ENCODE measurements at places on chromosomes 4 and X.

GRCh38 chrX:113389846-113390245 is 549.2 kb upstream of the AMOT start:
- DNase-seq = no peak

- no peak for DNase-seq
Measured at GRCh38 chrX:9308426-9308825, 156.4 kb upstream of the TBL1X start.

DNA sequence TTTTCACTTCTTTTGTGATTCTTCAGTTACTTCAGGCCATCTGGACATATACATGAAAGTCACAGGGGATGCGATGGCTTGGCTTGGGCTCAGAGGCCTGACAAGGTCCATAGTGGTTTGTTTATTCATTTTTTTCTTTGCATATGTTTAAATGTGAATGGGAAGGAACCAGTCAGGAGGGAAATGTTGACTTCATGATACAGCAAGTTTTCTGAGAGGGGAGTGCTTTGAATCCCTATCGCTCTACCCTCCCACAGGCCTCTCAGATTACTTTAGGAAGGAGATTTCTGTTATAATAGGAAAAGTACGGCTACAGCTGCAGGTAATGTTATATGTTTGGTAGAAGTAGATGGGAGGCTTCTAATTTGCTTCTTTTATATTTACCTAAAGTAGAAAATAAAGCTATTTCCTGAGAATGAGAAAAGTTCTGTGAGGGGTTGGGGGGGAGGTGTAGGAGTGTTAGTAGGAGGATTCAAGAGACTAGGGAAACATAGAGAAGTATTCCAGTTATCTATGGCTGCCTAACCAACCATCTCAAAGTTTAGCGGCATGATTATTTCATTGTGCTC is 322.9 kb downstream of the RAPGEF2 start:
- no peak for DNase-seq

DNA sequence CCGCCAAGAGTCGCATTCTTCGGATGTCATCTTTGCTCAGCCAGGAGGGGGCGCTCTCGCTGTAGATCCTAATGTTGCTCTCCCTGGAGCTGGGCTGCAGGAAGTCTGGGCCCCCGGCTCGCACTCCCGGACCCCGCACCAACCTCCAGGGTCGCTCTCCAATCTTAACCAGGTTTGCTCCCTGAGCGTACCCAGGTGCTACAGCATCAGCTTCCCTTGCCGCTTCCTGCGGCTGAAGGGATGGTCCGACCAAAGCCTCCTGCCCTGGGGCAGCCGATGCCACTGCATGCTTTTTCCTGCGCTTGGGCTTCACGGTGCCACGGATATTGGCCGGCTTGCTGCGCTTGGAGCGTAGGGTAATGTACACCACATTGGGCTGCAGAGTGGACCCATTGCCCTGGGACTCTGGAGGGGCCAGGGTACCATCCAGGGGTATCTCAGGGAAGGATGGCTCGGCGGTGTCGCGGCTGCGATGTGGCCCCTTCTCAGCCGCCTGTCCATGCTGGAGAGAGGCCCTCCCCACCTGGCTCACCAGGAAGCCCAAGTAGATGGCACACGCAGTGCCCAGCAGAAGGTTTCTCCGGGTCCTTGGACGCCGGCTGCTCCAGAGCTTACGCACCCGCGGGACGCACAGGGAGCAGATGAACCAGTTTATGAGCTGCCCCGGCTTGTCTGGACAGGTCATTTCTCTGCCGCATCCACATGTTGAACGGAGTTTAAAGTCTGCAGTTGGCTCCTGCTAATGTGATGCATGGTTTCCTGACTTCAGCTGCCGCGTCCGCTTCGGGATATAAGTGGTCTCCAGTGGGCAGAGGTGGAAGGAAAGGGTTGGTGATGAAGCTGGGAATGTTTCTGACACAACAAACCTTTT is 1.9 kb downstream of the GASK1B start:
- no peak for DNase-seq

- no peak for DNase-seq
Measured at GRCh38 chr4:89303814-89304388, 3.7 kb downstream of the GPRIN3 start.

GRCh38 chr4:81647388-81647787 is 175.7 kb upstream of the RASGEF1B start:
- no peak for DNase-seq

DNA sequence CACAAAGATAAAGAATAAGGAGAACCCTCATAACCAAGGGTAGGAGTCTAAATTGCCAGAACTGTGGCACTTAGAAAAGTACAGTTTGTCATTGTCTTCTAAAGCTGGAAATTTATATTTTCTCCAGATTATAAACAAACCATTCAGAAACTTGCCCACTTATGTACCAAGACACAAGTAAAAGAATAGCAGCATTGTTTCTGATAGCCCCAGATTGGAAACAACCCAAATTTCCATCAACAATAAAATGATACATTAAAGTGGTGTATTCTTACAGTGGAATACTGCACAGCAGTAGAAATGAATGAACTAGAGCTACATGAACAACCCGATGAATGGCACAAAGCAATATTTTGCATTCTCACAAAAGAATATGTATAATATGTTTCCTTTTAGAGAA is 63.1 kb upstream of the PDHA1 start:
- no peak for DNase-seq

- no peak for DNase-seq
Measured at GRCh38 chr4:20096911-20097310, 154.8 kb upstream of the SLIT2 start.

GRCh38 chr4:29311247-29311646 is 1408.9 kb upstream of the PCDH7 start:
- DNase-seq = no peak

DNA sequence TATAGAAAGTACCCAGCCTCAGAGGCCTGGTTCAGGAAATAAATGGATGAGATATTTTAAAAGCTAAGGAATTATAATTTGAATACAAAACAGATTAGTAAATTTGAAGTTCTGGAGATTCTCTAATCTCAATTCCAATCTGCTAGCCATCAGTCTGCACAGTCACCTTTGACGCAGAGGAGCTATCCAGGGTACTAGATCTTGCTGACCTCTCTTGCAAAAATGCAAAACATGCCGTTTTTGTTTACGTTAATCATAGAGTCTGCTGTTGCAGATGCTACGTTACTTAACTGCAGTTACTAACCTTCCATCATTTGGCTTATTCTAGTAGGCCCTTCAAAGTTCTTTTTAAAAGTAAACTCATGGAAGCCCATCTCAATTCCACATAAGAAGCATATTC is 10.4 kb downstream of the CCSER1 start:
- no peak for DNase-seq

GRCh38 chrX:100731441-100732281 is at the start of gene SYTL4:
SYTL4 (minus strand) TSS chrX:100732121; CDS start chrX:100702037, 30,084 bp downstream.
- no peak for DNase-seq

GRCh38 chr4:13378973-13379759 is 105.0 kb downstream of the RAB28 start:
- no peak for DNase-seq

Measured in renal cortex interstitium (tissue), 15 donors.